Astrocyte (in vitro differentiated cells and primary cell): ENCODE measurements at places on chromosomes 16 and 17. TPM values are rescaled to one million over a fixed set of nuclear protein-coding genes. Genes with fewer than 3 reads are reported as not detected.
A peak's percentile ranks its signal among the peaks of the same experiment; 100 is the strongest.

GRCh38 chr16:88539652-88540345, 30.4 kb upstream of the ZC3H18 start:
- no peaks in the 10 kb centered on the region for H3K36me3 ChIP-seq
- DNase-seq = no peak
- no peak overlapping the region for H3K27ac ChIP-seq
- peaks cover 5% of the 10 kb centered on the region for H3K4me1 ChIP-seq

- H3K4me1 ChIP-seq = peaks cover 20% of the 10 kb centered on the region
- DNase-seq = no peak
- no peaks in the 10 kb centered on the region for H3K36me3 ChIP-seq
- no peak overlapping the region for H3K4me3 ChIP-seq
Observed at GRCh38 chr17:64386412-64387144, 4.1 kb downstream of the PECAM1 start.

DNA sequence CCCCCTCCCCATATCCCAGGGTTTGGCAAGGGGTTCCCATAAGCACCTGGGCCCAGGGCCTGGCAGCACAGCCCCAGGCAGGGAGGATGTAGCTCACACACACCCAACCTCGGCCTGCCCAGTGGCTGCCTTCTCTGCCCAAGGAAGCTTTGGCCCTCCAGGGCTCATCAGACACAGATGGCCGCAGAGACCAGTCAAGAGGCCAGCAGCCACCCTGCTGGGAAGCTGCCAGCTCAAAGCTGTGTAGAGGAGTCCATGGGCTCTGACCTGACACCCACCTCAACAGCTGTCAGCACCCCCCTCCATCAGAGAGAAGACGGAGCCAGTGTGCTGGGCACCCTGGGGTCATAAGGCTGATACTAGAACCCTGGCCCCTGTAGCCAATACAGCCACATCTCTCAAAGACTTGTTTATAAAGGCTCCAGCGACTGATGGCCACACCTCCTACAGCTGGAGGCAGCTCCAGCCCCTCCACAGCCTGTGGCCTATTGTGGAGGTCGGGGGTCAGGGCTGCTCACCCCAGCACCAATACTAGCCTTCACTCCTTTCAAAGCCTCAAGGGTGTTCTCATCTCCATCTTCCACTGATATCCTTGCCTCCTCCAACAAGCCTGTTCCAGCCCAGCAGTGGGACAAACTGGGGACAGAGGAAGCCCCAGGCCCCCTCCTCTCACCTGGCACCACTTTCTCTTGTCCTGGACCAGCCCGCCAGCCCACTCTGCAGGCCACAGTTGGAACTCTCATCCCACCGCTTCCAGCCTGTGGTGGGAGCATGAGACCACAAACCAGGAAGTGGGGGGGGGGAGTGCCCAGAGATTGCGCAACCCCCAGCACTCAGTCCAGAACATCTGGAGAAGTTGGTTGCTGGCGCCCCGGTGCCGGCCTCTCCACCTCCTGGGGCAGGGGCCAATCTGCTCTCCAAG, 2.2 kb upstream of the MPG start:
- H3K4me3 ChIP-seq = no peak overlapping the region
- DNase-seq = peak; percentile 67
- peaks cover 2% of the 10 kb centered on the region for H3K36me3 ChIP-seq
- H3K4me1 ChIP-seq = peaks cover 60% of the 10 kb centered on the region
- H3K27ac ChIP-seq = peak overlapping the region; percentile 70

GRCh38 chr17:5644065-5644464, 59.8 kb upstream of the NLRP1 start:
- H3K36me3 ChIP-seq = no peaks in the 10 kb centered on the region
- DNase-seq = no peak
- no peaks in the 10 kb centered on the region for H3K4me1 ChIP-seq
- no peaks in the 10 kb centered on the region for H3K27me3 ChIP-seq

GRCh38 chr17:41196068-41196467, 6.4 kb downstream of the KRTAP9-1 start:
- no peaks in the 10 kb centered on the region for H3K4me1 ChIP-seq
- H3K4me3 ChIP-seq = no peak overlapping the region

- H3K36me3 ChIP-seq = no peaks in the 10 kb centered on the region
- no peak overlapping the region for H3K4me3 ChIP-seq
- H3K27ac ChIP-seq = no peak overlapping the region
- DNase-seq = no peak
Observed at GRCh38 chr17:27848931-27849330, 44.2 kb downstream of the LYRM9 start.

- no peak overlapping the region for H3K27ac ChIP-seq
- H3K4me3 ChIP-seq = no peak overlapping the region
- H3K4me1 ChIP-seq = peaks cover 32% of the 10 kb centered on the region
- DNase-seq = no peak
- no peaks in the 10 kb centered on the region for H3K36me3 ChIP-seq
Observed at GRCh38 chr16:2029350-2029749, 2.6 kb downstream of the NHERF2 start.

- peaks cover 6% of the 10 kb centered on the region for H3K4me1 ChIP-seq
- no peak overlapping the region for H3K27ac ChIP-seq
- peaks cover 14% of the 10 kb centered on the region for H3K27me3 ChIP-seq
Observed at GRCh38 chr17:68290268-68290954, 516 bp downstream of the SLC16A6 start.

DNA sequence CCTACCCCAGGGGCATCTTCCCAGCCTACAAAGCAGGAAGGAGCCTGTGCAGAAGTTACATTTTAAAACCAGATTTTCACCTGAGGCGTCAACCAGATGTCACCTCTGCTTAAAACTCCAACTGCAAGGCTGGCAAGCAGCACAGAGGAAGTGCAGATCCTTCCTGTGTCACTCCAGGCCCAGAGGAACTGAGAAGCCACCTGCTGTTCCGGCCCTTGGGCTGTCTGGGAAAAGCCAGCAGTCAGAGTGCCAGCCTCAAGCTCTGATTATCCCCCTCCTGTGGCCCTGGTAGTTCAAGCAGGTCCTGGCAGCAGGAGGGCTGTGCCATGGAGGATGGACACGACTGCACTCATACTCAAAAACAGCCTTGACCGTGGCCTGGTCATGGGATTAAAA, 10.2 kb downstream of the POLR2C start:
- no peak overlapping the region for H3K4me3 ChIP-seq
- H3K4me1 ChIP-seq = no peaks in the 10 kb centered on the region
- DNase-seq = no peak
- peaks cover 39% of the 10 kb centered on the region for H3K36me3 ChIP-seq
- H3K27me3 ChIP-seq = no peaks in the 10 kb centered on the region

DNA sequence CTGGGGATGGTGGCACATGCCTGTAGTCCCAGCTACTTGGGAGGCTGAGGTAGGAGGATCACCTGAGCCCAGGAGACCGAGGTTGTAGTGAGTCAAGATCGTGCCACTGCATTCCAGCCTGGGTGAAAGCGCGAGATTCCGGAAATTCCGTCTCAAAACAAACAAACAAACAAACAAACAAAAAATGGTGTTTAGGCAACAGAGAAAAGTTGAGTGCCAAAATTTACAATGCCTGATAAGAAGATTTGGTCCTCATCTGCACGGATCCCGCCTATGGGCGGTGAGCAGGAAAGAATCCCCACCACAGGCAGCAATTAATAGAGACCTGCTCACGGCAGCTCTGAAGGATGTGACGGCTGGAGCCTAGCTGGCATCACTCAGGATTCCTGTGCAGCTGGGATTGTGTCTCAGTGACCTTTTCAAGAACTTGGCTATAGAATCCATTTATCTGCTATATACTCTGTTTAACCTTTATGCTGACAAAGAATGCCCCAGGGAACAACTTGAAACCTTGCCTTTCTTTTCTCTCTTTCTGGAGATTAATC, 14.0 kb upstream of the TEX2 start:
- no peak overlapping the region for H3K4me3 ChIP-seq
- no peak for DNase-seq
- peaks cover 5% of the 10 kb centered on the region for H3K4me1 ChIP-seq
- H3K27me3 ChIP-seq = no peaks in the 10 kb centered on the region

DNA sequence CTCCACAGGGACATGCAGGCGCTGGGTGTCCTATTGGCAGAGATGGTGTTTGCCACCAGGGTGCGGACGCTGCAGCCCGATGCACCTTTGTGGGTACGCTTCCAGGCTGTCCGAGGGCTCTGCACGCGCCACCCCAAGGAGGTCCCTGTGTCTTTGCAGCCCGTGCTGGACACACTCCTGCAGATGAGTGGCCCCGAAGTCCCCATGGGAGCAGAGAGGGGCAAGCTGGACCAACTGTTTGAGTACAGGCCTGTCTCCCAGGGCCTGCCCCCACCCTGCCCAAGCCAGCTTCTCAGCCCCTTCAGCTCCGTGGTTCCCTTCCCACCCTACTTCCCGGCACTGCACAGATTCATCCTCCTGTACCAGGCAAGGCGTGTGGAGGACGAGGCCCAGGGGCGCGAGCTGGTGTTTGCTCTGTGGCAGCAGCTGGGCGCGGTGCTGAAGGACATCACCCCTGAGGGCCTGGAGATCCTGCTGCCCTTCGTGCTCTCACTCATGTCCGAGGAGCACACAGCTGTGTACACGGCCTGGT, 2.8 kb downstream of the WDR81 start:
- H3K4me3 ChIP-seq = no peak overlapping the region
- peaks cover 20% of the 10 kb centered on the region for H3K4me1 ChIP-seq
- H3K36me3 ChIP-seq = no peaks in the 10 kb centered on the region
- H3K27ac ChIP-seq = no peak overlapping the region

GRCh38 chr17:74968361-74968780, 4.2 kb downstream of the HID1 start:
- H3K4me1 ChIP-seq = no peaks in the 10 kb centered on the region
- DNase-seq = no peak
- no peak overlapping the region for H3K27ac ChIP-seq
- no peaks in the 10 kb centered on the region for H3K36me3 ChIP-seq

DNA sequence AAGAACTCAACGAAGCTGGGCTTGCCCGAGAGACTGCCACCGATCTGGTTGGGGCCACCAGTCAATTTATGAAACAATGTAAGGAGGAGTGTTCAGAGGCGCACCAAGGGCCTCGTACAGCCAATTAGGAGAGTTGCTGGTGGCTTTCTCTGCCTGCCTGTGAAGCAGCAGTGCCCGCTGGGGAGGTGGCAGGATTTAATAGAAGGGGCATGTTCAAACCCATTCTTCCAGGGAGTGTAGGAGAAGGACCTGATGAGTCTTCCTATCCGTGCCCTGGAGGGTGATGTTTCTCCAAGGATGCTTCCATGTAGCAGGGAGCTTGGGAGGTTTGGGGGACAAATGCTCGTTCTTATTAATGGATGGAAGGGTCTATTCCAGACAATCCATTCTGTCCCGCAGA, 178.4 kb downstream of the CCDC182 start:
- no peaks in the 10 kb centered on the region for H3K27me3 ChIP-seq
- DNase-seq = no peak
- H3K36me3 ChIP-seq = no peaks in the 10 kb centered on the region
- H3K4me1 ChIP-seq = no peaks in the 10 kb centered on the region
- H3K4me3 ChIP-seq = no peak overlapping the region

GRCh38 chr17:10041287-10041612, 136.2 kb upstream of the RCVRN start:
- H3K4me1 ChIP-seq = no peaks in the 10 kb centered on the region
- no peaks in the 10 kb centered on the region for H3K36me3 ChIP-seq
- no peak for DNase-seq
- no peak overlapping the region for H3K4me3 ChIP-seq
- no peak overlapping the region for H3K27ac ChIP-seq

DNA sequence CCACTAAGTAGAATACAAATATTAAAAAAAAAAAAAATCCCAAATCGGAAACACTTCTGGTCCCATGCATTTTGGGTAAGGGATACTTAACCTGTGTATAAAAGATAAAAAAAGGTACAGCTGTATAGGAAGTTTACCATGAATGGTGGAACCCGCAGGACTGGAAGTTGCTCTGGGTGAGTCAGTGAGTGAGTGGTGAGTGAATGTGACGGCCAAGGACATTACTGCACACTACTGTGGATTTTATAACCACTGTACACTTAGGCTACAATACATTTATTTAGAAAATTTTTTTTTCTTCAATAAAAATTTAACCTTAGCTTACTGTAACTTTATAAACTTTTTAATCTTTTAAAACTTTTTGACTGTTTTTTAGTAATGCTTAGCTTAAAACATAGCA, 71.3 kb upstream of the BCAR1 start:
- DNase-seq = peak; percentile 45
- H3K4me1 ChIP-seq = peaks cover 47% of the 10 kb centered on the region
- H3K4me3 ChIP-seq = no peak overlapping the region
- H3K36me3 ChIP-seq = no peaks in the 10 kb centered on the region
- peak overlapping the region; percentile 76 for H3K27ac ChIP-seq
- H3K27me3 ChIP-seq = no peaks in the 10 kb centered on the region

DNA sequence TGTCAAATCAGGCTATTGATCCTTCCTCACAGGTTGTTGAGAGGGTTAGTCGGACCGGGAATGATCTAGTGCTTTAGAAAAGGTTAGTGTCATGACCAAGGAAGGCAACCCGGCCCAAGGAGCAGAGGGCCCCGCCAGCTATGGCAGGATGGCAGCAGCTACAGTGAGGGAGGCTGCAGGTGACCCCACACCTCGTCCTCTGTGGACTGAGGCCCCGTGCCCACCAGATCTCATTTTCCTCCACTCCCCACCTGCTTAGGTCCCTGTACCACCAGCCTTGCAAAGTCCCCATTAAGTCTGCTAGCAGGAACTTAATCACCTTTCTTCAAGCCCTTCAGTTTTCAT, 107.5 kb downstream of the CCDC182 start:
- H3K36me3 ChIP-seq = no peaks in the 10 kb centered on the region
- H3K4me1 ChIP-seq = peaks cover 13% of the 10 kb centered on the region
- no peak overlapping the region for H3K4me3 ChIP-seq

- H3K27me3 ChIP-seq = no peaks in the 10 kb centered on the region
- peaks cover 5% of the 10 kb centered on the region for H3K4me1 ChIP-seq
Observed at GRCh38 chr17:63626551-63627180, 4.4 kb downstream of the MAP3K3 start.

DNA sequence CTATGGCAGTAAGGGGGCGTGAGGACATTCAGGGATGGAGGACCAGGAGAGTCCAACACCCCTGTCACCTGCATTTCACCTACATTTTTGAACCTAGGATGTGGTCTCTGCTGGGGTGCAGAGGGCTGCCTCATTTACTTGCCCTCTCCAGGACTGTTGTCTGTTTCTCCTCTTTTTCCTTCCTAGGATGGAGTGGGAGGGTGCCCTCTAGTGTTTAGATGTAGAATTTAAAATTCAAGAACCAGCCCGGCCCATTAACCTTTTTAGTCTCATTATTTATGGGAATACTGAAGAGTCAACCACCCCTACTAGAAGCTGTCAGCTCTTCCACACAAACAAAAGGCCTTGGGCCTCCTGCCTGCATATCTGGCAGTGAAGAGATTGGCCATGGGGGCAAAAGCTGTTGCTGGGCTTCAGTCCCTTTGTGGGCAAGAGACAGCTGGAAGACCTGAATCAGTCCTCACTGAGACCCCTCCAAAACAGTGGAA, 2.5 kb upstream of the STARD3 start:
- no peak for DNase-seq
- no peaks in the 10 kb centered on the region for H3K36me3 ChIP-seq
- H3K4me1 ChIP-seq = peaks cover 13% of the 10 kb centered on the region
- peaks cover 20% of the 10 kb centered on the region for H3K27me3 ChIP-seq

The RPS15A gene
- total RNA-seq = 958 and 1,036 TPM in 2 replicates

The ZNF267 gene
- 16.5 and 19.6 TPM in 2 replicates for total RNA-seq

The OR4D1 gene
- not detected in 2 replicates for total RNA-seq

The HS3ST4 gene
- total RNA-seq = 0.55 and 1.2 TPM in 2 replicates

The GNAO1 gene
- 1.7 and 2.8 TPM in 2 replicates for total RNA-seq

The CDH16 gene
- not detected in 2 replicates for total RNA-seq

The DRG2 gene
- total RNA-seq = 32.2 and 35.0 TPM in 2 replicates

The COX6A2 gene
- total RNA-seq = not detected in 2 replicates

The MTSS2 gene
- 31.3 and 38.3 TPM in 2 replicates for total RNA-seq

The PDE6G gene
- not detected in 2 replicates for total RNA-seq
